Hindlimb muscle (tissue), 1 donor: ENCODE measurements at places on chromosomes 1 and 21.

GRCh38 chr1:241475671-241476070, 43.9 kb downstream of the FH start:
- no peak for DNase-seq

- no peak for DNase-seq
These were observed 45.7 kb downstream of the KCNN3 start for GRCh38 chr1:154824179-154825000.

DNA sequence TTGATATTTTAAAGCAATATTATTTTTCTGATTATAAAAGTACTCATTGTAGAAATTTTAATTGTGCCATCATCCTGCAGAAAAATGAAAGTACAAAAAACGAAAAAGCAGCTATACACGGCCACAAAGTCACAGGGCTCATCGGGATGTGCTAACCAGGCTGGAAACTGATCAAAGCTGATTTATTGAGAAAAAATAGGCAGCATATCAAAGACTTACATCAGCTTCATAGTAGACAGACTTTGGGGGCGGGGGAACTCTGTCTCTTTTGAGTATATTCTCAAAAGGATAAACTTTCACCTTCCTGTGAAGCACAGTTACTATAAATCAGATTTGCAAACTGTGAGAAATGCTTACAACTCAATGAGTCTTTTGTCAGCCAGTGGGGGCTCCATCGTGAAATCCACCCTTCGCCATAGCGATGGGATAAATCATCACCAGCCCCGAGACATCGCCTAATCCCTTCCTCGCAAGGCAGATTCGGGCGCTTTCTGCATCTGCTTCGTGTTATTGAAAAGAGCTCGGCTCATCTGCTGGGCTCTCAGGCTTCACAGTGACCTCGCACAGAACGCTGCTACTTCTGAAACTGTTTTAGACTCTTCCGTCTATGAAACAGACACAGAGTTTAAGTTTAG, 69.2 kb upstream of the ERG start:
- DNase-seq: peak; percentile 43

DNA sequence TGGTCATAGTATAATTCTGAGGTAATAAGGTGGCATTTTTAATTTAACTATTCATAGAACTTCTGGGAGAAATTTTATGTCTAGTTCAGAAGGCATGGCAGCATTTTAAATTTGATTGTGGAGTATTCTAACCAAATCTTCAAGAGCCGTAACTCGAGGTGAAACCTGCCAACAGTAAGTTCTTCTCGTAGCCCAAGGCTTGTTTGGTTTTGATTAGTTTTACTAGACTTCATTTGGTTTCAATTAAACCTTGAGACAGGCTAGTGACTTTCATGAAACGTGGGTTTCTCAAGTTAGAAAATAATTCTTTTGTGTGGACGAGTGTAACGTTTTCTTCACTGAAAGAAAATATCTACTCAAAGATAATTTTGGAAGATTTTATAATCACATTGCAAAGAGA, 395.5 kb downstream of the USP25 start:
- DNase-seq: no peak

DNA sequence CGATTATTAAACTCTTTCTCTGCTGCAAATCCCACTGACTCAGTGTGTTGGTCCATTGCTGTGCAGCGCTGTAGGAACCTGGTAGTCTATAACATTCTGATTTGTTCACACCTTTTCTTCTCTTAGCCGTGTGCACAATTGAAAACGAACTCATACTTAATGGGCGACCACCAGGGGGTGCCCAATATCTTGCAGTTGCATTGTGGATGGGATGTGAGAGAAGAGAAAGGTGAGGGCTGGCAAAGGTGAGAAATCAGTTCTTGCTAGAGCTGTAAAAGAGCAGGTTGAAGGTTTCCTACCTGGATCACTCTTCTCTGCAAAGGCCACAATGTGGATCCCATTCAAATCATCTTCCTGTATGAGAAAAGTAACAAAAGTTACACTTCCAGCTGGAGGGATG, 51.0 kb downstream of the CASQ2 start:
- peak; percentile 39 for DNase-seq

DNA sequence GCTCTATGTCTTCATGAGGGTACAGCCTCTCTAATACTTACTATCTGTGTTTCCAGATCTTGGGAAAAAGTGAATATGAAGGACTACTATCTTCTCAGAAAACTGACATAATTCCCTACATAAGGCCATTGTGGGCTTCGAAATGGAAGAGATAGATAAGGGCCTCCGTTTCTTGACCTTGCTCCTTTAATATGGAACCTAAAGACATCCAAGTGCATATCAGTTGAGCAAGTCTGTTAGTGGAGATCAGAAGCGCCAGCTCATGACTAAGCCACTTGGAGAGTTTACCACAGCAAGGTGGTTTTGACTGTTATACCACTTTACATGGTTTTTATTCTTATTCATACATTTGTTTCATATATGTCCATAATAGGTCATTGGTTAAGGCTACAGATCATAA, 35.3 kb upstream of the FCER1A start:
- DNase-seq: no peak

- DNase-seq: no peak
These were observed 52.0 kb downstream of the ARHGEF11 start for GRCh38 chr1:156993426-156994147.

- DNase-seq: no peak
These were observed 17.0 kb upstream of the CAPN8 start for GRCh38 chr1:223682502-223682901.

DNA sequence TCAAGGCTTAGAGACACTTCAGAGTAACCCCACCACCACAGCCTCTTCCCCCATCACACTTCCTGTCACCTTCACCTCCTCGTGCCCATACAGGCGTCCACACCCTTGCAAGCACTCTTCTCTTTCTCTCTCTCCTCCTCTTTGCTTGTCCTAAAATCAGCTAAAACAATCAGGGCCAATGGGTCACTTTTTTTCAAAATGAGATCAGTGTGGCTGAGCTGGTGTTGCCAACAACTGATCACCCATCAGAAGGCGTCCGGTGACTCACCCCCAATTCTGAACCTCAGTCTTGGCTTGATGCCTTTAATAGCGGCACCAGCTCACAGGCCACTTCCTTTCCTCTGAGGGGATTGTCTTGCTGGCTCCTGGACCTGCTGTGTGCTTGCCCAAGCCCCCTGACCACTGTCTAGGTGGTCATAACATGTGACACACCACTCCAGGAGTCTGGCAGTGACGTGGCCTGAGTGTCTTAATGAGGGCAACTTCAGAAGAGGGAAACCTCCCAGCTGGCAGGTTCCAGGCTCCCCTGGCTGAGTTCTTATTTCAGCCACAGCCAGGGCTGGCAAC, 1.6 kb downstream of the DRAXIN start:
- DNase-seq: no peak

DNA sequence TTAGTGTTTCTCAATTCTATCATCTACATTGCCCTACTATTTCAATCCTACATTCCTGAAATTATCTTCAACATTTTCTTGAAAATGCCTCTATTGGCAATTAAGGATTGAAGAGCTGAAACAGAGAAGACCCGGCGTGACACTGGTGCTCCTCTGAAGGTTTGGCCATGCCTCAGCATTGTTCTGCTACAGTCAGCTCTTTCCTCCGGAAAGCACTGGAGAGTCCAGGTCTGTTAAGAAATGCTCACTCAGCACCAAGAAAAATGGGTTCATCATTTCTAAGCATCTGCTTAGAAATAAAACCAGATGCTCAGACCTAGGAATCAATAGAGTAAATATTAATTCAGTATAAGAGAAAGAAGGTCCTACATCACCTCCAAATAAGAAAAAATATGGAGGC, 58.8 kb downstream of the WARS2 start:
- no peak for DNase-seq

DNA sequence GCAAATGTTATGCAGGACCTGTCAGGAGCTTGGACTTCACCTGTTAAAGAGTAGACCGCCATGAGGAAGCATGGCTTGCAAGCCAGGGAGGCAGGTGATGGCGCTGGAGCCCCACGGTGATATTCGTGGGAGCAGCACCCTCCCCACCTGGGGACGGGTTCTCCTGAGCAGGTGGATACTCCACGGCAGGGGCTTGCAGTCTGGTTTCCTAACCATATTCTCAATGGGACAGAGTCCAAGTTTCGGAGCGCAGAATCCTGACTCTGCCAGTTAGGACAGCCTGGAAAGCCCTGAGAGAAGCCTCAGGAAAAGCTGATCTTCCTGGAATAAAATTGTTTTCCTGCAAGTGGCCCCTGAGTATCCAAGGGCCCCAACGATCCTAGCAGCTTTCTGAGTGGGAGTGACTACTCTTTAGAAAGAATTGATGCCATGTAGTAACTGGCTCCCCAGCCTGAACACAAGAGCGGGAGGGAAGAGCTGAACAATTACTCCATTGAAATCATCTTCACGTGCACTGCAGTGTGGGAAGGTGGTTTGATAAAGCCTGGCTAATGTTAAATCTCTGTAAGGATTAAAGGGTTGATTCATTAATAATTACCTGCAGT, 146.3 kb upstream of the RAB4A start:
- no peak for DNase-seq

DNA sequence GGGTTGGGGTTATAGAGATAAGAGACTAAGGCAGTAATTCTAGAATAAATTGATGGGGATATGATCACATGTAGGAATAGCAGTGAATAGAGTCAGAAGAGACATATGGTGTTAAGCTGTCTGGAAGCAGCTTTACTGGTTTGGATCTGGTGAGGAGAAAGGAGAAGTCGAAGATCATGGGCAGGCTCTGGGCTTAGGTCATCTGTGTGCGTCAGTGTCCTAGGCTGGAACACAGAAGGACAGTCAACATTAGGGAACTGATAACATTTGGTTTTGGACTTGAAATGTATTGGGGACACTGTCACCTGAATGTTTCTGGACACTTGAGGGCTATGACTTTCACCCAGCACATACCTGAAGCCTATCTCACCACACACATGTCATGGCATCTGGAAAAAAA, 13.9 kb upstream of the GRIK1 start:
- DNase-seq: no peak

DNA sequence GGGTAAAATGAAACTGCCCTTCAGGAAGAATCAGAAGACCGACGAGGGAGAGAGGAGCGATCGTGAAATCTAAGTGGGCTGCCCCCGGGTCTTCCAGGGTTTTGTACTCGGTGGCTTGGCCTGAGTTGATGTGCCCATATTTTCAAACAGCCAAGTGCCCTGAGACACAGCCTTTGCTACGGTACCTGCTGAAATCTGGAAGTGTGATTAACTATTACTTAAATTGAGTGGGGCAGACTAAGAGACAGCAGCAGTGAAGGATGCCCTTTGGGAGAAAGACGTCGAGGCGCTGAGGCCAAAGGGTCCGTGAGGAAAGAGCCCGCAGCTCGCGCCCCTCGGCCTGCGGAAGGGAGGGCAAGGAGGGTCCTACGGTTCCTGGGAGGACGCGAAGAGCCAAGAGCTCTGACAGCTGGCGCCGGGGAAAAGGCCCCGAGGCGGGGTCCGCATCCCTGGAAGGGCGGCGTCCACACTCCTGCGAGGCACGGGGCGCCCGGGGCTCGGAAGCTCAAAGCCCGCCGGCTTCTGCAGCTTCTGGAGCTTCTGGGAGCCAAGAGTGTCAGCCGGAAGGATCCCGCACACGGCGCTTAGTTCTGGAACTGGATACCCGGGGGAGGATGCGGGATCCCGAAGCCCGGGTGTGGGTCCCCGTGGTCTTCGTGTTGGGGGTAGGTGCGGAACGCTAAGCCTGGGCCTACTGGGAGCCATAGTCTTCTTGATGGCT, 15.4 kb upstream of the RNU1-4 start:
- no peak for DNase-seq

GRCh38 chr1:58290685-58291372, 255.7 kb downstream of the OMA1 start:
- peak; percentile 50 for DNase-seq

DNA sequence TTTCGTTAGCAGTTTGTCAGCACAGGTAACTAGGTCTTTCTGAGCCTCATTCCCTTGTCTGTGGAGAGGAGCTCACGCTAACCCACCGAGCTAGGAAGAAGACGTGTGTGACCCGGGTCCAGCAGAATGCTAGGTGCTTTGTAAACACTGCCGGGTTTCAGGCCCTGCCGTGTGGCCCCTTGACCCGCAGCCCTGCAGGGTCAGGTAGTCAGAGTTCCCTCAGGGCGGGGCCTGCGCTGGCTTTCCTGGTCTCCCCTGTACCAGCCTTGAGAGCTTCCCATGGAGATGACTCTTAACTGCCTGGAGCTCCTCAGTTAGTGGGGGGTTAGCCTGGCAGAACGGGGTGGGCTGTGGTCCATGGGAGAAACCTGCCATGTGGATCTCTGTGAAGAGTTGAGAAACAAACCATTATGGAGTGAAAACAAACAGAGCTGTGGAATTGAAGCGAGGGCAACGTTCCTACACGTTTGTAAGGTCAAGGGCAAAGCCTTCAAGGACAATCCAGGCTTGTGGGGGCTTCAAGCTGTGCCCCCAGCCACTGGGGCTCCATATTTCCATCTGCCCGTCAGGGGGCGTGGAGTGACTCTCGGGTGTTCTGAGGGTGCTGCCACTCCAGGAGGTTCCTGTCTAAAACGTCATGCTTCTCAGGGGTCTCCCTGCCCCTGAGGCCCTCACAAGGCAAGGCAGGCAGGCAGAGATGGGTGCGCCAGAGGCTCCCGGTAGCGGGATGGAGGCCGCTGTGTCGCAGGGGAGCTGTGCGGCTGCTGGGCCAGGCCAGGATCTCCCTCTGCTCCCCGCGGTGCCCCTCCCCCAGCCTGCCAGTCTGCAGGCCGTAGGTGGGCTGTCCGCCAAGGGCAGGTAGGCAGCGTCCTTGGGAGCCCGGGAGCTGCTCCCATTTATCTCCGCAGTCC, 23.8 kb downstream of the LHX4 start:
- DNase-seq: no peak
